K562 (cell line): ENCODE measurements at places on chromosomes 11 and 22.
A peak's percentile ranks its signal among the peaks of the same experiment; 100 is the strongest.

GRCh38 chr11:60987577-60988277 lies 16.2 kb downstream of the CD6 start:
- DNase-seq: no peak

- DNase-seq: peak; percentile 72
These were observed at the start of gene ZFTA for GRCh38 chr11:63768237-63769041. Gene ZFTA (minus strand): TSS chr11:63768775. CDS start chr11:63768622, 153 bp downstream.

GRCh38 chr11:74018331-74019005 lies 9.6 kb upstream of the UCP3 start:
- no peak for DNase-seq

GRCh38 chr11:119029069-119029339 lies 1.7 kb downstream of the SLC37A4 start:
- no peak for DNase-seq
